ENCODE measurements at places on chromosomes 5 and 9. TPM values are rescaled to one million over a fixed set of nuclear protein-coding genes. Genes with fewer than 3 reads are reported as not detected.

- DNase-seq: no peak
Observed at GRCh38 chr9:279674-280073, 65.0 kb downstream of the DOCK8 start.

DNA sequence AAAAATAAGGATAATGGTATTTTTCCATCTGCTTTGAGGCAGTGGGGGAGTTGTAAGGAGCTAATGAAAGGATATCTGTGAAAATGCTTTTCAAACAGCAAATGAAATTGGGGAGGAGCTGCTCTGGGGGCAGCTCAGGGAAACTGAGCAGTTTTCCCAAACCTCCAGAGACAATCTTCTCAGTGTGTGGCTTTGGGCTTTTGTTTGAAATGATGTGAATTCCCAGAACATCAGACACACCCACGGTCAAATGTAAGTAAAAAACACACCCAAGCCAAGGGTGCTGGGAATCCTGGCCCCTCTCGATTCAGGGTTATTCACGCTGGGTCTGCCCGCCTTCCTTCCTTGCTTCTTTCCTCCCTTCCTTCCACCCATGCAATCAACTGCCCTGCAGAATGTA is 512.6 kb downstream of the BNC2 start:
- DNase-seq: no peak

- no peak for DNase-seq
Observed at GRCh38 chr9:129379181-129379836, 201.2 kb upstream of the IER5L start.

DNA sequence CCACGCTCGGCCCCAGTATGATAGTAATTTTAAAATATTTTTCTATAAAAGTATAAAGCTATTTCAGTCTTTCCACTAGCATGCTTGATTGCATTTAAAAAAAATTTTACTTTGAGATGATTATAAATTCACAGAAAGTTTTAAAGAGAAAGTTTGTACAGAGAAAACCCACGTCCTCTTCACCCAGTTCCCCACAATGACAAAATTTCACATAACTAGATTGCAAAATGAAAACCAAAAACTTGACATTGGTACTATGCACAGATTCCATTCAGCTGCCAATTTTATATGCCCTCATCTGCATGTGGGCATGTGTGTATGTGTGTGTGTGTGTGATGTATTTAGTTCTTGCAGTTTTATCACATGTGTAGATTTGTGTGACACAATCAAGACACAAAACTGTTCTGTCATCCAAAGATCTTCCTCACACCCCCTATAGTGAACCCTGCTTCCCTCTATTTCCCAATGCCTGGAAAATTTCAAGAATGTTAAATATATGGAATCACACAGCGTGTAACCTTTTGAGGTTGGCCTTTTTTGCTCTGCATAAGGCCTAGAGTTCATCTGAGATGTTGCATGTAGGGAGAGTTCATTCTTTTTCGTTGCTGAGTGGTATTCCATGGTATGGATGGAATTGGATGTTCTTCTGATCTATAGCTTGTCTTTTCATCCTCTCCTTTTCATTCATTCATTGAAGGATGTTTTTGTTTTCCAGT is 56.9 kb upstream of the BARHL1 start:
- DNase-seq: no peak

DNA sequence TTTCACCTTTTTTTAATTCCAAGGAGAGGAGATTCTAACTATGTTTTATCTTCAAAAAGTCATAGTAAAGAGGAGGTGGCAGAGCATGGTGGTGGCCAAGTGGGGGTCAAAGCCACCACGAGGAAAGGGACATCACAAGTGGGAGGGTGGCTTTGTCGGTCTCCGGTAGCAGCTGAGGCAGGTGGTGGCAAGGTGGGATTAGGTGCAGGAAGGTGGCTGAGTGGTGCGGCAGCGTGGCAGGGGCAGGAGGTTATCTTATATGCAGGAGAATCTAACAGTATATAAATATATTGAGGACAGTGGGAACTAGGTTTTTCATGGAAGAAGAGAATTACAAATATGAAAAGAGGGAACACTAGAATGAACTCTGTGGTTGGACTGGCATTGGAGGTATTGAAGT is 196.8 kb downstream of the FSTL4 start:
- no peak for DNase-seq

- DNase-seq: no peak
Observed at GRCh38 chr9:114012126-114012525, 66.0 kb downstream of the AMBP start.

- DNase-seq: no peak
Observed at GRCh38 chr9:22813529-22813928, 366.9 kb downstream of the DMRTA1 start.

DNA sequence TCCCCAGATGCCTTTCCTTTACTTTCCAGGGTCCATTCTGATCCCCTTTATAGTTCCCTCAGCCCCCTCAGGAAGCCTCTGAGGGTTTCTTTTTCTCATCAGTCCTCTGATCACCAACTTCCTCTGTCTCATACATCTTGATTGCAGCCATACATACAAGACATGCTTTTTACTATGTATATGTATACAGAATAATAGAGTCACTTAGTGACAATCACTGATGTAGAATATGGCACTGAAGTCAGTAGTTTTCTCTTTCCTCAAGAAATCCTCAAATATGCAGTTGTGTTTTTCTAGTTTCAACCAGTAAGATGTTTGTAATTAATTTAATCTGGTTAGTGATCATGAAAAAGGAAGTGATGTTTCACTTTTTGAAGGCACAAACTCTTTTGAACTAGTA is 364.1 kb downstream of the MAN2A1 start:
- no peak for DNase-seq

- DNase-seq: no peak
Observed at GRCh38 chr5:40669606-40670390, 9.9 kb upstream of the PTGER4 start.

Gene SIMC1
- total RNA-seq: 19.2 TPM

Gene F2R
- 5.8 TPM for total RNA-seq

Gene NR6A1
- total RNA-seq: 0.50 TPM

Gene SPINK7
- not detected for total RNA-seq
